ENCODE measurements at places on chromosomes 12 and 14.
A peak's percentile ranks its signal among the peaks of the same experiment; 100 is the strongest.

- peak; percentile 94 for DNase-seq
Observed at GRCh38 chr12:108734200-108734906, 3.0 kb upstream of the CORO1C start.

- peak; percentile 16 for DNase-seq
Observed at GRCh38 chr12:111033281-111034082, 113.1 kb upstream of the MYL2 start.

DNA sequence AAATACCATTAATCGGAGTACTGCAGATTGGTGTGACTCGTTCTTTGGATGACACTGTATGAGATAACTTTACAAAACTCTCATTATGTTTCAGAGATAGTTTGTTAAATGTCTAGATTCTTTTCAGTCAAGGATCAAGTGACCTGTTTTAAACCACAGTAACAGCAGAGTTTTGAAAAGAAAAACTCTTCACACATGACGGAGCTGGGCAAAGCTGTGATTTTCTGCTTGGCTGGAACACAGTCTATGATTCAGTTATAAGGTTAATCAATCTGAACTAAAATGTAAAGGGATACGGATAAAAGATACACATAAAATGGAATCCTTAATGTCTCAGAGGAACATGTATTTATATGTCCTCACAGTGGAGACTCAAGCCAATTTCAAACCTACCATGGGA is 573.2 kb downstream of the PRKD1 start:
- DNase-seq: no peak

DNA sequence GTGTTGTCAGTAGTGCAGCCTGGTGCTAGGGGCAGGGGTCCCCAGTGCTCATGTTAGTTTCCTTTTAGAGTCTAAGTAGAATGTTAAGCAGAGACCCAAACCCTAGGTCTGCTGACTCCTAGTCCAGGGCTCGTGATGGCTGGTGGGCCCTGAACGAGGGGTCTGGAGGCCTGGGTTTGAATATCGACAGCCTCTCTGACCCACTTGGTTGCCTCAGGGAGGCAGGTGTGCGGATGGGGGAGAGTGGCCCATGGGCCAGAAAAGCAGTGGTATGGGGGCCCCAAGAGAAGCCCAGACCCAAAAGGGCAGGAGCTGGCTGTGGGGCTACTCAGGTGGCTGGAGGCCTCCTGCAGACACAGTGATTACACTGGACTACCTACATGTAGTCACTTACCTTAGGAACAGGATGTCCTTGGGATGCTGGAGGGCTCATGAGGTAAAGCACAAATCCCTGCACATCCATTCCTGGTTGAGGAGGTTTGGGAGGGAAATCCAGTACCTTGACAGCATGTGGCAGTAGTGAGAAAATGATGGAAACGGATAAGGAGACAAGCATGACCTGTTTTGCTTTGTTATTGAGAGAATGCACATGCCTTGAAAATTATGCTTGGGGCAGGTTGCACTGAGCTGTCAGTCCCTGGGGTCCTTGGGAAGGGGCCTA is 1.7 kb upstream of the SLC25A29 start:
- no peak for DNase-seq

GRCh38 chr14:104031384-104031783 is 54.1 kb upstream of the ASPG start:
- no peak for DNase-seq

DNA sequence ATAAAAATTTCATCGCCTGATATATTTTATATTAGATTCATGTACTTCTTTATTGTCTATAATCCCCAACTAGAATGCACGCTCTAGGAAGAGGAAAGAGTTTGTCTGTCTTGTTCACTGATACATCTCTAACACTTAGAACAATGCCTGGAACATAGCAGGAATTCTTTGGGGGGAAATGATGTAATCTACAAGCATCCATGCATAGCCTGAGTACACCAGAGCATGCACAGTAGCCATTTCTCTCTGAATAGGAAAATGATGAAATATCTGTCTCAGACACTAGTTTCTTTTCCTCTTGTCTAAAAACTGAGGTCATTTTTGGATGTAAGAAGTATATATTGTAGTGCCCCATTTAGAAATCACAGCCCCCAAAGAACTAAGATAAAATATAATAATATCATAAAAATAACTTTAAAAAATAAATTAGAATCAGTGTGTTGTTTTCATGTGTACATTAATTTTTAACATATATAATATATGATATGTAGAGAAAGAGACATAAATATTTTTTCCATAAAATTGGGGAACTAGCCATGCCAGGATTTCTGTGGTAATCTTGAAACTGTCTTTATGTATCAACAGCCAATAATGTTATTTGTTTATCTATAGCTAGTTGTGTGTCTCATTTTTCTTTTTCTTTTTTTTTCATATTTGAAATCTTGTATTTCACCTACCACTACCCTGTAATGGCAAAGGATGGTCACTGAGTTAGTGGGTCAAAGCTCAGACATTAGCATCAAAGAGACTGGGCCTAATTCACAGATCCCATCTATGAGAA is 155.6 kb upstream of the TMCC3 start:
- DNase-seq: peak; percentile 66

GRCh38 chr14:81269100-81269978 is 48.6 kb upstream of the GTF2A1 start:
- peak; percentile 79 for DNase-seq

DNA sequence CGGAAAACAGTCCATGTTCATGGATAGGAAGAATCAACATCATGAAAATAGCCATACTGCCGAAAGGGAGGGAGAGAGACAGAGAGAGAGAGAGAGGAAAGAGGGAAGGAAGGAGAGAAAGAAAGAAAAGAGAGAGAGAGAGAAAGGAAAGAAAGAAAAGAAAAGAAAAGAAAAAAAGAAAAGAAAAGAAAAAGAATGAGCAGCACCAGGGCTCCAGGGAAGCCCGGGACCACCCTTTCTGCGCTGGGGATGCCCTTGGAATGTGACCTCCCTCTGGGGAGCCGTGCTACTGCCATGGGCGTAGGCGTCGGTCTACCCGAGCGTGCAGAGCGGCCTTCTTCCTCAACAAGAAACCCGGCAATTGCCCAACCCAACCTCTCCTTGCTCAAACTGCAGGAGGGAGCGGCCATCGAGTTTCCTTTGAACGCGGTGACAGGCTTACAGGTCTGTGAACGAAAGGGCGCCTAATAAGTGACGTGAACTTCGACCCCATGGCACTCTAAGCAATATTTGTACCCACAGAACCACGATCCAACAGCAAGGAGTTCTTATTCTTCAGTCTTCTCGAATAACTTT is 16.9 kb downstream of the OR6S1 start:
- peak; percentile 88 for DNase-seq

Data from suppressor macrophage treated with lipopolysaccharide for 4 hours (primary cell).